ENCODE measurements at places on chromosomes 4 and X.

DNA sequence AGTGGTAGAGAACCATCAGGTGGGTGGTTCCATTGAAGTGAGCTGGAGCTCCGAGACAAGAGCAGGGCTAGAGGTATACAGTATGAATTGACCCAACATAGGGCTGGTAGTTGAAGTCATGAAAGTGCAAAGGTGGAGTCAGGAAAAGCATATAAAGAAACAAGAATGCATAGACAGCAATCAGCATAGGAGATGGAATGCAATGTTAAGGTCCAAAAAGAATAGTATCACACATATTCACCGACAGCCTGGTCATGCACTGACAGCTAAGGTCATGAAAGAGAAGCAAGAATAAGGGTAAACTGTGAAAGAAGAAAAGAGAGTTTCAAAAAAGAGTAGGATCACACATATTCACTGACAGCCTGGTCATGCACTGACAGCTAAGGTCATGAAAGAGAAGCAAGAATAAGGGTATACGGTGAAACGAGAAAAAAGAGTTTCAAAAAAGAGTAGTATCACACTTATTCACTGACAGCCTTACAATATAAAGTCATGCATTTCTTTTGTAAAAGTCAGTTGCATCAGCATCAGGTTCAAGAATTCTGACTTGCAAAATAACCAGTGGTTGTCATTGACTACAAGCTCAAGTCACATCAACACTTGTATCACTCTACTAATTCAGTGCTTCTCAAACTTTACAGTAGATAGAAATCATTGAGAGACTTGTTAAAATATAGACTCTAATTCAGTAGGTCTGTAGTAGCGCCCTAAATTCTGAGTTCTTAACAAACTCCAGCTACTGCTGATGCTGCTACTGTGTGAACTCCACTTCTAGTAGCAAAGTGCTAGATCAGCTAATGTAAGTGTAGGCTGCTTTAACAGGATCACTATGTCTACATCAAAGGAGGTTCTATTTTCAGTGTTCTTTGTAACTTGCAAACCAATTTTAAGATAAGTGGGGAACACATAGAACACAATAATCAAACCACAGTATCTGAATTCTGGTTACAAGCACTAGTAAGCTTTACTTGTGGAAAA is 221.9 kb downstream of the PDGFC start:
- no peak for DNase-seq

- DNase-seq: no peak
Observed at GRCh38 chr4:180169966-180170365, 2073.2 kb upstream of the TENM3 start.

GRCh38 chr4:84855774-84856173 is 110.7 kb downstream of the WDFY3 start:
- DNase-seq: no peak

DNA sequence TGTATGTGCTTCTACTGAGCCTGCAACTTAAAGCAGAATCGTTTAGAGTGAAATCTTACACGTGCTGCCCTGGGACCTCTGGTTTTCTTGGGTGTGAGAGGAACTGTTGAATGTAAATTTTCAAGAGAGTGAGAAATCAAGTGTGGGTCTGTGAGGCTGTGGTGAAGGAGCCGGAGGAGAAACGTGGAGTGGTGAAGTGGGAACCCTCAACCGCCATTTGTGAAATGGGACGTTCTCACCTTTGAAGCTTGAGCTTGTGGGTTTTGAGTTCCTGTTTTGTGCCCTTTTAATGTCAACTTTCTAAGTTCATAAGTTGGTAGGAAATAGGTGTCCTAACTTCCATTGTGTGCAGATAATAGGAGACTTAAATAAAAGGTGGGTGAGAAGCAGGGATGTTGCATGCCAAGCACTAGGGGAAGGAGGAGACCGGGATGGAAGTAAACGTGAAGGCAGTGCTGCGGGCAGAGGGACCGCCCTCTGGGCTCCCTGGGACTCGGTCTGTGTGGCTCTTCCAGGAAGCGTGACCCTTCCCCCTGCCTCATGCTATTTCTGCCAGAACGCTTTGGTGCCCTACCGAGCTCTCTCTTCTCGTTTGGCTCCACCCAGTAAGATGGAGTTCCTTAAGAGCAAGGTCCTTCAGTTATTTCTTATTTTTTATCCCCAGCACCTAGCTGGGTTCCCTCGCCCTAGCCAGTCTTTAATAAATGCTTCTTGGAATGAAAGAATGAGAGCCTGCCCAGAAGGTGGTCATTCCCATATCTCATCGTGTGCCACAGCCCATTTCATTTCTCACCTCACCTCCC is 56.0 kb downstream of the TMEM131L start:
- DNase-seq: no peak

DNA sequence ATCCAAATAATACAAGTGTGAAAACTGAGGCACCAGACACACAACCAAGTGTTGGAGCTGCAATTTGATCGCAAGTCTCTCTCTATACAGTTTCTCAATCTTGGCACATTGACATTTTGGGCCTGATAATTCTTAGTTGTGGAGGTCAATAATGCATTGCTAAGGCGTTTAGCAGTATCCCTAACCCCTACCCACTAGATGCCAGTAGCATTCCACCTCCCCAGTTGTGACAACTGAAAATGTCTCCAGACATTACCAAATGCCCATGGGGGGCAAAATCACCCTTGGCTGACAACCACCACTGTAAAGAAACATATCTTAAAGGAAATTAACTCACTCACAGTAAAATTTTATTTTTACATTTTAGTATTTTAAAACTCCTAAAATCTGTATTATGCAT is 4.2 kb downstream of the NR3C2 start:
- no peak for DNase-seq

- DNase-seq: no peak
Observed at GRCh38 chr4:25155947-25156346, 4.3 kb downstream of the SEPSECS start.

- no peak for DNase-seq
Observed at GRCh38 chrX:63930140-63930539, 145.1 kb upstream of the ARHGEF9 start.

GRCh38 chrX:131854581-131854980 is 168.5 kb upstream of the STK26 start:
- no peak for DNase-seq

DNA sequence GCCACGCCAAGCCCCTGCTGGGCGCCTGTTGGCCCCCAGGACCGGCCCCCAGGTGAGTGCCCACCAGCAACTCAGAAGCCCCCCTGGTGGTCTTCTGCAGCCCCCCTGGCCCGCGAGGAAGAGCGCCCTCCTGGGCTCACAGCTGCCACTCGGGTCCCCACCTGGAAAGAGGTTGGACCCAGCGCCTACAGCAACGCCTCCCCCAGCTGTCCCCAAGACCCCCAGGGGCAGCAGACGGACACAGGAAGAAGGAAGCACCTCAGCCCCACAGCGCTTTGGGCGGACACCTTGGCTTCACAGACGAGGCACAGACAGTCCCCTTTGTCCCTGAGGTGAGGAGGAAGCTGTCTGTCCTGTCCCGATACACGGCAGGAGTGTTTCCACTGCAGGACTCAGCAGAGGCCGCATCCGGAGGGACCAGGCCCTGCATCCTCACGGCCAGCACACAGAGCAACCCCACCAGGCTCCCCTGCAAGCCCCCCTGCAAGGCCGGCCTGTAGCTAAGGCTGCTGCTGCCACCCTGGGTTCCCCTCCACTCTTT is 115.6 kb upstream of the NKX1-1 start:
- DNase-seq: no peak

GRCh38 chr4:153001626-153002025 is 65.5 kb downstream of the FHDC1 start:
- no peak for DNase-seq

GRCh38 chrX:120419463-120419862 is 49.6 kb downstream of the LAMP2 start:
- no peak for DNase-seq

- DNase-seq: no peak
Observed at GRCh38 chr4:150395872-150396271, 186.1 kb upstream of the MAB21L2 start.

- no peak for DNase-seq
Observed at GRCh38 chrX:51332188-51332942, at the start of gene NUDT10. Gene NUDT10 (plus strand): TSS chrX:51332822. CDS start chrX:51332966, 144 bp downstream.

- DNase-seq: no peak
Observed at GRCh38 chrX:9935436-9935835, 31.7 kb upstream of the CLDN34 start.

GRCh38 chr4:174873931-174874330 is 44.2 kb upstream of the ADAM29 start:
- DNase-seq: peak; percentile 17

DNA sequence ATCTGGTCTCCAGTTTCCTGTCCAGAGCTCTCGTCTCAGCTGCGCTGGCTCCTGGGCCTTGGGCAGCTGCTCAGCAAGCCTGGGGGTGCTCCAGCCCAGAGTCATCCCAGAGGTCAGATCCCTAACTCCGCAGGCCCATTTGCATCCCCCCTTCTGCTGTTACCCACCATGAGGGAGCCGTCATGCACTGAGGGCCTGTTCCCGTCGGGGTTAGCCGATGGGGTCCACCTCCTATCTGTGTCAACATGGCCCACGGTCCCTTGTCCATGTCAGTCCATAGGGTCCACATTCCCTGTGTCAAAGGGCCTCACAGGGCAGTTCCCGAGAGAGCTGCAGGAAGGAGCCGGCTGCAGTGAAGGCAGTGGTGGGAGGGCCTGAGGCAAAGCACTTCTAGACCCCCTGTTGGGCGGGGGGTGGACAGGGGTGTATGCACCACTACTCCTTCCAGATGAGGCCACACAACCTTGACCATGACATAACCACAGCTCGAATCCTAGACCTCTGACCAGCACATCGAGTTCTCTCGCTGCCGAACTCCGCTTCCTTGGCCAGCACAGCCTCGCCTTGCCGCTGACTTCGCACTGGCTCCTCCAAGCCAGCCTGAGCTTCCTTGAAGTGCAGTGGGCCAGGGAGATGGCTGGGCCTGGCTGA is 24.9 kb downstream of the WDR1 start:
- DNase-seq: no peak
